ENCODE measurements at places on chromosomes 1 and 21.

- no peak for DNase-seq
These were observed 60.5 kb downstream of the RHBG start for GRCh38 chr1:156429313-156430060.

GRCh38 chr1:235002706-235003300 is 125.8 kb downstream of the TOMM20 start:
- no peak for DNase-seq

- no peak for DNase-seq
These were observed 150.3 kb downstream of the EDEM3 start for GRCh38 chr1:184604152-184604900.

DNA sequence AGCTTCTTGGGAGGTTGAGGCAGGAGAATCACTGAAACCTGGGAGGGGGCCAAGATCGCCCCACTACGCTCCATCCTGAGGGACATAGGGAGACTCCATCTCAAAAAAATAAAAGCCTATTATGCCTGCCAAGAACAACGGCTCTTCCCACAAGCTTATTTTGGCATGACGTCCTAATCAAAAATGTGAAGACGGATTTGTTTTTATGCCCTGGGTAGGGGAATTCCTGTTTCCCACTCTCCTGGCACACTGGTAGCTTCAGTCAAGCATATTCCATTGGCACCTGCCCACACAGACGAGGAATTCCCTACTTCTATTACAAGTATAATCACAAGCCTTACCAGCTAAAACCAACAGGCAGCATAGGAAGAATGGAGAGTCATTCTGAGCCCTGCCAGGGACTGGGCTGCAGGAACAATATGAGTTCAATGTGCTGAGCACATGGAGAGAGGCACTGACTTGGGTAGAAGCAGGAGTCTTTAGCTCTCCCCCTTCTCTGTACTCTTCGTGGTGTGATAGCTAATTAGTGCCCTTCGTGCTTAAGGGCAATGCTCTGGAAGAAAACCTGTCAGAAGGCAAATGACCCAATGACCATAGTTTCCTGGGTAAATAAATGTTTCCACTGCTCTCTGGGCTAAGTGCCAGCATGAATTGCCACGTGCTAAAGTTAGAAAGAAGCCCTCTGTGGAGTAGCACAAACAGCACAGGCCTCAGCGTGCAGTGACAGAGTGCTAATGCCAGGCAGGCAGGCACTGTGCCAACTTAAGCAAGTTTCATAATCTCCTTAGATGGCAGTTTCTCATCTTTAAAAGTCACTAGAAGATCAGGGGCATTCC is 16.8 kb downstream of the TNFSF4 start:
- no peak for DNase-seq

GRCh38 chr1:119326251-119326650 is 42.3 kb upstream of the HAO2 start:
- DNase-seq: no peak

DNA sequence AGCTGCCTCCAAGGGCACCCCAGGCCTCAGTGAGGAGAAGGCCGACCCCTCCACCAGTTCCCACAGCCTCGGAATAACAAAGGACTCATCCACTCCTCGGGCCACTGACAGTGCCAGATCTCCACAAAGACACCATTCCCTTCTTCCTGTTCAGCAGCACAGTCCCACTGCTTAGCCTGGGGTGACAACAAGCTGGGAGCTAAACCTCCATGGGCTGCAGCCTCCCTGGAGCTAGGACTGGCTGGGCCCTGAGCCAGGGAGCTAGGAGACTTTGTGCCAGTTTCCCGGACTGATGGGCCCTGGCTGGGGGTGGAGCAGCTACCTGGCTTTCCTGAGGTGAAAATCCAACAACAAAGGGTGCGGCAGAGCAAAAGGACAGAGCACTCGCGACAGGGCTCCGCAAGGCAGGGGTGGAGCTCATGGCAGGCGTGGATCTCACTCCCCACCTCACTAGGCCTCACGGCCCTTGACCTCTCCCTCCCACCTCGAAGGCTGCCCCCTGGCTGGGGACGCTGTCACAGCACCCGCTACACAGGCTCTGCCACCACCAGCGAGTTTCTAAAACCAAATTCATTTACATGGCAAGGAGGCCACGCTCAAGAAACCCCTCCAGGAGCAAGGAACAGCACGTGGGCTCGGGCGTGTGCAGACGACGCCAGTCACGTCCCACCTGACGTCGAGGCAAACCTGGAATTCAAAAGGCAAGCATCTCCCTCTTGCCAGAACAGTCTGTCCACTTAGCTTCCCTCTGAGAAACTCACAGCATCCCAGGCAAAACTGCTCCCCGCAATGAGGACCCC is 13.8 kb downstream of the SLC35E2B start:
- peak; percentile 38 for DNase-seq

GRCh38 chr1:235563513-235564061 is 59.3 kb upstream of the B3GALNT2 start:
- DNase-seq: no peak

- no peak for DNase-seq
These were observed 165.4 kb downstream of the PLXNA2 start for GRCh38 chr1:208078752-208079151.

DNA sequence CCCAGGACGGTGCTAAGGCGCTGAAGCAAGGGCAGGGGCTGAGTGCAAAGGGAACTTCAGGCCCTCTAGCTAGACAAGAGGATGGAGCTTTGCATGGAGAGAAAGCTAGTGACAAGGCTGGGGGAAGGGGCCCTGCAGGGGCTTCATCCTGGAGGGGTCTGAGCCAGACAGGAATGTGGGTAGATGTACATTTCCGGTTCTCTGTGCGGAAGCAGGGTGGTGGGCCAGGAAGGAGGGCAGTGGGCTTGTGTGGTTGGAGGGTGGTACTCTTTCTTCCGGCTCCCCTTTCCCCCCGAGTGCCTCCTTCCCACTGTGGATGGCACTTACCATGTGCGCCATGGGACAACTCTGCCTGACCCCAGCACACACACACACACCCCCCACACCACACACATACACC is 1.5 kb downstream of the KISS1 start:
- DNase-seq: no peak

DNA sequence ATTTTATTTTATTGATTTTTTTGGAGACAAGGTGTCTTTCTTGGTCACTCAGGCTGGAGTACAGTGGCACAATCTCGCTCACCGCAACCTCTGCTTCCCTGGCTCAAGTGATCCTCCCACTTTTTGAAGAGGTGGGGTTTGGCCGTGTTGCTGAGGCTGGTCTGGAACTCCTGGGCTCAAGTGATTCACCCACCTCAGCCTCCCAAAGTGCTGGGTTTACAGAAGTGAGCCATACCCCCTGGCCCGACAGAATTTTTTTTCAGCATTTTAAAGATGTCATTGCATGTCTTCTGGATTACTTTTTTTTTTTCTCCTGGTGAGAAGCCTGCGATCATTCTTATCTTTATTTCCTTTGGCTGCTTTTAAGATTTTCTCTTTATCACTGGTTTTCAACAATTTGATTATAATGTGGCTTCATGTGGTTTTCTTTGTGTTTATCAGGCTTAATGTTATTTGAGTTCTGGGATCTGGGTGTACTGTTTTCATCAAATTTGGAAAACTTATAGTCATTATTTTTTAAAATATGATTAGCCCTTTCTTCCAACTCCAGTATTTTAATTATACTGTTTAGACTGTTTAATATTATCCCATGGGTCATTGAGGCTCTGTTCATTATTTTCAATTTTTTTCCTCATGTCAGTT is 23.1 kb upstream of the PTBP2 start:
- DNase-seq: no peak

DNA sequence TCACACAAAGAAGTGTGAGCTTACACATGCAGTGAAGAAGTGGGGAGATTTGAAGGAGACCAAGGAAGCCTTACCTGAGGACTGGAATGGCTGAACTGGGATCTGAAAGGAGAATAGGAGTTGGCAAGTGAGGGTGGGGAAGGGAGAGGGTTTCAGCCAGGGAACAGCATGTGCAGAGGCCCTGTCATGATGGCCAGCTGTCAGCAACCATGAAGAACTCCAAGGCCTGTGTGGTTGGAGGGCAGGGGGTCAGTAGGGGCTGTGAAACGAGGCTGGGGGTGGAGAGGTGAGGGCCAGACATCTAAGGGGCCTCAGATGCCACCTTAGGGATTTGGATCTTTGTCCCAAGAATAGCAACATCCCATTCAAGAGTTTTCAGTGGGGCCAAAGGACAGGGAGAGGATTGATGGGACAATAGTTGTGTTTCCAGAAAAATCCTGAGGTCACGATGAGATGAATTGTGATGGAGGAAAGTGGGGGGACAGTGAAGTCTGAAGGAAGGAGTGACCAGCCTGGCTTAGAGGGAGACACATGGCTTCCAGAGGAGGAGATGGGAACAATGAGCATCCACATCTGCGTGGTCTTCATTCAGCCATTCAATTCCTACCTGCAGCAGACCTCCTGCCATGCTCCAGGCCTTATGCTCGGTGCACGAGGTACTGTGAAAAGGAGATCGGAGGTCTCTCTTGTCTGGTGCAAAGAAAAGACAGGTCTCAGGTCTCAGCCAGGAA is 187.6 kb downstream of the MATN1 start:
- DNase-seq: no peak

- no peak for DNase-seq
These were observed 180.1 kb upstream of the ESRRG start for GRCh38 chr1:216903382-216903740.

DNA sequence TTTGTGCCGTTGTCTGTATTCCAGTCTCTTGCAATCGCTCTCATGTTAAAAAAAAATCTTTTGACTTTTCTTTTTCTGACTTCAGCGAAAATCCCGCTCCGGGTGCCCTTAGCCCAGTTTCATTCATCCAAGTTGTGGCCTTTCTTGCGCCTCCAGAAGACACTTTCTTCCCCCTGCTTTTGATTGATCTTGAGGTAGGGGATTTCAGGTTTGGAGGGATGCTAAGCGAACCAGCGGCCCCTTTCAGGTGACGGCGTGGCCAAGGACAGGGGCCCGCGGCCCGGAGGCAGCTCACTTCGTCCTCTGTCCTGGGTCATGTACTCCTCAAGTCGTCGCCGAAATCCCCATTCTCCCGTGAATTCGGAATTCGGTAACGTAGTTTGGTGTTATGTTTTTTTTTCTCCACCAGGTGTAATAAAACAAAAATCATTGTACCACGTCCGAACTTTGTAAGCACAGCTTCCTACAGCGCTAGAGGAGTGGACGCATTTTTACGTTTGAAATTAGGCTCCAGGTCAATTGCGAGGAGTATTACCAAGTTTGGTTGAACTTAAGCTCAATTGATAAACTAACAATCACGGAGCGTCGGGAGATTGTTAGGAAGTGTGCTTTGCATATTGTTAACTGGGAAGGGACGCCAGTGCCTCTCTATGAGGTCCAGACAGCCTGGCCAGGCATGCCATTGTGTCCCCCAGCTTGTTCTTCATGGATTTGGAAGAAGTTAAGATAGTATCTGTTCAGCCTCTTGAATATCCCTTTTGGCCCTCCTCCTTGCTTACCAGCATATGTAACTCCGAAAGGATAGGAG is 1.1 kb downstream of the MRPS6 start:
- DNase-seq: no peak

DNA sequence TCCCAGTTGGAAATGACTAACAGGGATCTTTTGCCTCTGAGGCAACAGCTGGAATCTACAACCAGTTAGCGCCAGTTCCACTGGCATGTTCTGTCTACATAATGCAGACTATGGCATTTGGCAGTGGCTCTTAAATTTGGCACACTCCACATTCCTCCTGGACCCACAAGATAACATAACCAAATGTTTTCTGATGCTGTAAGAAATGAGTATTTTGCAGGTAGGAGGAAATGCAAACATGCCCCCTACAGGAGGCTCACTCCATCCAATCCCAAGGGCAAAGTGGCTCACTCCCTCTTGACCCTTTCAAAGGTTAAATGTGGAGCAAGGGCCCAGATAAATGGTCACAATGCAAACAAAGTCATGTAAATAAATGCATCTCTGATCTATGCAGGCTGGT is 129.2 kb upstream of the PROX1 start:
- DNase-seq: no peak

DNA sequence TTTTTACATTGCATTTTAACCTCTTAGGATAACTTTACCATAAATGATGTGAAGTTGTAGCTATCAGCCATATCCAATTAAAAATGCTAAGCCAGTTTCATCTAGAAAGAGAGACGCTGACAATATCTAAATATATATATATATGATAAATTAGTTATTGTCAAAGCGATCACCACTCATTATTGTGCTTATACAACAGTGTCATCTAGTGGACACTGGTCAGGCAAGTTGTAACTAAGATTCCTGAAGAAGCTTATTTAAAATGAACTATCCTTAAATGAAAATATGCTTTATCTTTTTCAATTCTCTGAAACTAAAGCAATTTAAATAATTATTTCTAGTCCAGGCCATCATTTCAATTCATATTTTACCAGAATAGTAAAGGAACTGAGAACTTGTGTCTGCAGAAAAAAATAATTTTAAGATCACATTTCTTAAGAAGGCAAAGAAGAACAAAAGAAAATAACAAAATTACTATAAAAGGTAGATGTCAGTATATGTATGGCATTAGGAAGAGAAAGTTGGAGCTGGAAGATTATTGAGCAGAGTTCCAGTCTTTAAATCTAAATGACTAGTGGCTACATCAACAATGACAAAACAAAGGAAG is 193.3 kb upstream of the SNX7 start:
- no peak for DNase-seq

DNA sequence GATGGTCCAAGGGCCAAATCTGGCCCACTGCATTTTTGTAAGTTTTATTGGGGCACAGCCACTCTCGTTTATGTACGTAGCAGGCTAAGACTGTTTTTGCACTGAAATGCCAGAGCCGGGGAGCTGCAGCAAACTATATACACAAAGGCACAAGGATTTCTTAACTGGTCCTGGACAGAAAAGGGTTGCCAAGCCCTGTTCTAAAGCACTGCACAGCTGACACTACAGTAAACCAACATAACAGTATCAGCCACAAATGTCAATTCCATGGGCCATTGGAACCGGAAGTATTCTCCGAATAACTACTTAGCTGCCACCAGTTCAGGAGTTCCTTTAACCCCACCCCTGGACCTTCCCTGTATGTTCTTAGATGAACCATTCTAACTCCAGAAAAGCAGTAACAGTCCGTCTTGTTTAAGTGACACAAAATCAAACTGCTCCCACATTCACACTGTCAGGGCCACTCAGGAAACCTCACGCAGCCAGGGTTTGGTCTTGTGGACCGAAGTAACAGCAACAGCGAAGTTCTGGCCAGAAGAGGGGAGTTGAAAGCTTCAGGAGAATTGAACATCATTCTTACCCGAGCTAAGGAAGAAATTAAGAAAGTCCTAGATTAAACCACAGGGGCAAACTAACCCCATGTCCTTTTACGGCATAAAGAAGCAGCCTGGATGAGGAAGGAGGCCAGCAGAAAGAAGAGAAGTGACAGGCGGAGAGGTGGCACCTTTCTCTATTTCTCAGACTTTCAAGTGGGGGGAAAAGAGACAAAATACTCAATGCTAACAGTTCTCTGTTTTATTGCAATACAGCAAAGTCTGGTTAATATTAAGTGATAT is 49.2 kb downstream of the COQ8A start:
- peak; percentile 44 for DNase-seq

- DNase-seq: no peak
These were observed 14.3 kb upstream of the FGR start for GRCh38 chr1:27649306-27649635.

- DNase-seq: peak; percentile 83
These were observed at the start of gene GLRX2 for GRCh38 chr1:193104907-193105820. TSS of gene GLRX2 (minus strand) at chr1:193105414. CDS start at chr1:193105382, 32 bp downstream.

GRCh38 chr21:29258626-29259338 is 39.9 kb upstream of the BACH1 start:
- no peak for DNase-seq

GRCh38 chr1:48181669-48182367 is 40.7 kb upstream of the SLC5A9 start:
- no peak for DNase-seq

- DNase-seq: no peak
These were observed 112.1 kb downstream of the PHTF1 start for GRCh38 chr1:113647164-113647563.

GRCh38 chr21:44057960-44058651 is 46.0 kb downstream of the TRAPPC10 start:
- no peak for DNase-seq

- no peak for DNase-seq
These were observed 187.7 kb upstream of the CACYBP start for GRCh38 chr1:174812016-174812415.
